ENCODE measurements at places on chromosomes 7 and 10.

GRCh38 chr10:132448248-132448731 is 51.3 kb downstream of the PWWP2B start:
- DNase-seq: peak; percentile 28

GRCh38 chr10:33093362-33093761 is 135.3 kb upstream of the ITGB1 start:
- DNase-seq: no peak

DNA sequence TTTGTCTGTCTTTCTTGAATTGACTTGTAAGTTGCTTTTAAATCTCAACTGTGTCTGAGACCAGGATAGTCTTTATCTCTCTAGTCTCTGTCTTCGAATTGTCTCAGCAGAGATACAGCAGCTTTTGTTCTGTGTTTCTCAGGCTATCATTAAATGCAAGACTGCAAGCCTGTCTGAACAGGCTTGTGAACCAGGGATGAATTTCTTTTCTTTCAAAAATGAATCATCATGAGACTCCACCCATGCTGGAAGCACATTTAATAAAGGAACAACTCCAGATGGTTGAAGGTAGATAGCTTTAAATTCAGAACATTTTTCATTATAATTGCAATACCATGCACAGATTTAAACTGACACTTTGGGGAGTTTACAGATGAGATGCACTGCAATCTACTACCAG is 155.9 kb downstream of the SEC23IP start:
- no peak for DNase-seq

GRCh38 chr7:93140582-93141191 is 7.5 kb downstream of the SAMD9L start:
- DNase-seq: no peak

DNA sequence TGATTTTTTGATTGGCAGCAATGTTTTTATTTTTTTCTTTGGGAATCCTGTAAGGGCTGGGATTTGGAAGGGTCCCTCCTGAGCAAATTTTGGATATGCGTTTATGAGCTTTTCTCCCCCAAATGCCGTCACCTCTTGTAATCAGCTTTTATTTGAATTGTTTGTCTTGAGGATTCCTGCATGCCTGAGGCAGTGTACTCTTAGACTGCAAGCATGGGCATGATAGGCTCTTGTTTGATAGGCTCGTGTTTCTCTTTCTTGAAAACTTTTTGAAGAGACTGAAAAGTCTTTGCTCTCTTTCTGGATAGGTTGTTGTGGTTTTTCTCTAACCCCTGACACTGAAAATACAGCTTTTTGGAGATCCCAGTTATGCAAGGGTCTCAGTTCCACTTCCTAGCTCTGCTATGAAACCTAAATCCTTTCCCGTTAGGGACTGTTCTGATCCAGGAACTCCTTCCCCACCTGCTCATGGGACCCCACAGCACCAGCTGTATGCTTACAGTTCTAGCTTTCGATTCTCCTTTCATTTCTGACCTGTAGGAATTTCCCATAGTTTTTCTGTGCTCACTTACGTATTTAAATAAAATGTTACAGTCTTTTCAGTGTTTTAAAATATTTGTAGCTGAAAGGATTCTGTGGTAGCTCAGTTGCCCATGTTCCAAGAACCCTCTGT is 17.2 kb downstream of the TSPAN13 start:
- no peak for DNase-seq

DNA sequence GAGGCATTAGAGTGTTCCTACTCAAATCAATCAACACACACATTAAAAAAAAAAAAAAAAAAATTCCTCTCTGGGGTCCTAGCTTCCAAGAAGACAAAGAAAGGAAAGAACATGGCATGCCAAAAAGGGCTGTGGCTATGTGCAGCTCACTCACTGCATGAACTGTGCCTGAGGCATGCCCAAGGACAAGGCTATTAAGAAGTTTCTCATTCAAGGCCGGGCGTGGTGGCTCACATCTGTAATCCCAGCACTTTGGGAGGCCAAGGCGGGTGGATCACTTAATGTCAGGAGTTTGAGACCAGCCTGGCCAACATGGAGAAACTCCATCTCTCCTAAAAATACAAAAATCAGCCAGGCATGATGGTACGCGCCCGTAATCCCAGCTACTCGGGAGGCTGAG is 41.9 kb upstream of the PPP3CB start:
- DNase-seq: no peak

DNA sequence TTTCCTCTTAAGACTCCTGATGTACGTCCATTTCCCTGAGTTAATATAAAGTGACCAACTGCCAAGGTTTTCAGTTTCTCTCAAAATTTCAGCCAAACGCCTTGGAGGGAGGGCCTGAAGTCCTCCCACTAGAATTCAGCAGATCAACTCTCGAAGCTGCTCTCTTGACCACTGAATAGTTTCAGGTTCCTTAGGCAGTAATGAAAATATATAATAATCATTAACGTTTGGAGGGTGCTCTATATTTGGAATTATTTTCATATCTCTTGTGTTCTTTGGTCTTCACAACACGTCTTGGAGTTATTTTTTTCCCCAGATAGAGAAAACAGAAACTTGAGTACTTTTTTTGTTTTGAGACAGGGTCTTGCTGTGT is 123.6 kb upstream of the SFMBT2 start:
- DNase-seq: no peak

GRCh38 chr7:123871998-123872867 is 27.3 kb downstream of the HYAL4 start:
- peak; percentile 70 for DNase-seq

GRCh38 chr7:31022726-31023125 is 29.4 kb upstream of the ADCYAP1R1 start:
- DNase-seq: no peak

GRCh38 chr7:102845346-102845745 is 67.5 kb upstream of the LRRC17 start:
- no peak for DNase-seq

DNA sequence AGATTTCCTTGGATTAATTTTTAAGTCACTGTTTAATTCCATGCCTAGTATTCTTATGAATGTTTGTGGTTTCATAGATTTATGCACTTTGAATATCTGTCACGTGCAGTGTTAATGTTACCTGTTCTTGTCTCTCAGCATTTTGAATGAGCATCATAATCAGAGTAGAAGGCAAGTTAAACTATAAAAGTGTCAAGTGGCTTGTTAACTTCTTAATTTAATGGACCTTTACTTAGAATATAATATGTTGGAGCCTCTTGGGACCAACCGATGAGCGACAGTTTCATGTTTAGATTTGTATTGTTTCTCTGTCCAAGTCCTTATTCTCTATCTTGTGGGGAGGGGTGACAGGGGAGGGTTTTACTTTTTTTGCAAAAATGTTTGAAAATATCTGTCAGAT is 50.6 kb upstream of the MTURN start:
- no peak for DNase-seq

DNA sequence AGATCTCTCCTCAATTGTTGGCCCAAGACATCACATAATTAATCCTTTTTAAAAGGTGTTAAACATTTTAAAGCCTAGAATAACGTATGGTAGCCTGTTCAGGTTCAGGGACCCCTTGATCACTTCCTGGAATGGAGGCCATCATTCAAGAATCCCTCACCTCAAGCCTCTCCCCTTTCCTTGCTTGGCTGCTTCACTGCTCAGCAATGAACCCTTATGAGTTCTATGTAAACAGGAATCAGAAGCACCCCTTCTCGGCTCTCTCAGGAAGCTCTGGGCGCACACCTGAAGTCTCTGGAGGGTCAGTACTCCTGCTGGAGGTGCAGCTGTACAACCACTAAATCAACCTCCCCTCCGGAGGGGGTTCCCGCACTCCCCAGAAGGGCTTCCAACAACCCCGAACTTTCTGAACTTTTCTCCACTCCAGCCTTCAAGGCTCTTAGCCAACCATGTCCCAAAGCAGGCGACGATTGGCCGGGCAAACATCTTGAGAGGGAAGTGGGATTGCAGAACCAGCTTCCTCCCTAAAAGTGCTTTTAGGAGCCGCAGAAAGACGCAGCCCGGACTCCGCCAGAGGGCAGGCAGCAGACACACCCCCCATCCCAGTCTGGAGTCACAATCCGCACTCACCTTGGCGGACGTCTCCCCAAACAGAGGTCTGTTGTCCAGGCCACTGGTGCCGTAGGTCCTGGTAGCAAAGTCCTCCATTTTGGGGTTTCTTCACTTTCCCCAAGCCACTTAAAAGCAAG is 562 bp downstream of the TMEM243 start:
- peak; percentile 83 for DNase-seq

DNA sequence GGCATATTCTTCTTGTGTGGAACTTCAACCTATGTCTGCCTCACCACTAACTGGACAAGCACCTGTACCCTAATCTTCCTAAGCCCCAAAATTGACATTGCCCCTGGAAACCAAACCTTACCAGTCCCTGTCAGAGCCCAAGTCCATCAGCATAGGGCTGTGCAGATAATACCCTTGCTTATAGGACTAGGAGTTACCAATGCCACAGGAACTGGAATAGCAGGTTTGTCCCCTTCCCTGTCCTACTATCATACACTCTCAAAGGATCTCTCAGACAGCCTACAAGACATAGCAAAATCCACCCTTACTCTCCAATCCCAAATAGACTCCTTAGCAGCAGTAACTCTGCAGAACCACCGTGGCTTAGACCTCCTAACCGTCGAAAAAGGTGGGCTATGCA is 19.8 kb downstream of the ZNF107 start:
- no peak for DNase-seq

DNA sequence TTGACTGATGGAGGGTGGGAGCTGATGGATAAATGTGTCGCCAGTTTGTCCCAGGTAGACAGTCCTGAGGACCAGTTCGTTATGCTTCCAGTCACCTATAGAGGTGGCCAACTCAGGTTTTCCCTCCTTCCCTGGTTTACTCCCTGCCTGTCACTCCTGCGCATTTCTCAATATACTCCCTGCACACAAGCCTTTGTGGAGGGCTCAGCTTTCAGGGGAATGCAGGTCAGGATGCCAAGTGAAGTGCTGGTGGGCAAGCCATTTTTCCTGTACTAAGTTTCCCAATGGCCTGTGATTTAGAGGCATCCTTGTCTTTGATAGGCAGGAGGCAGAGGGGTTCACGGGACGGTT is 473.5 kb upstream of the ZMIZ1 start:
- DNase-seq: no peak

DNA sequence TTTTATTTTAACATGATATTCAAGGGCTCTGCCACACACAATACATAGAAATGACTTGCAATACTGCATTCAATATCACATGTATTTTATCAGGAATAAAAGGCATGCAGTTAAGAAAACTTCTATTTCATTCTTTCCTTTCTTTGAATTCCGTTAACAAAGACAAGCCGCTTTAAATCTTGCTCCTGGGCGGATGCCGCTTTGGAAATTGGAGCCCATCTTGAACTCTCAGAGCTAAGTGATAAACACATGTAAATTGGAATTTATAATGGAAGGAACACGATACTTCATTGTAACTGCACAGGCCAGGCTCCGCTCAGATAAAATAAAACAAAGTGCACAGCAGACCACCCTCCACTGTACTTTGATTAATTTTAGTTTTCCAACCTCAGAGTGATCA is 774.5 kb upstream of the COBL start:
- DNase-seq: no peak

DNA sequence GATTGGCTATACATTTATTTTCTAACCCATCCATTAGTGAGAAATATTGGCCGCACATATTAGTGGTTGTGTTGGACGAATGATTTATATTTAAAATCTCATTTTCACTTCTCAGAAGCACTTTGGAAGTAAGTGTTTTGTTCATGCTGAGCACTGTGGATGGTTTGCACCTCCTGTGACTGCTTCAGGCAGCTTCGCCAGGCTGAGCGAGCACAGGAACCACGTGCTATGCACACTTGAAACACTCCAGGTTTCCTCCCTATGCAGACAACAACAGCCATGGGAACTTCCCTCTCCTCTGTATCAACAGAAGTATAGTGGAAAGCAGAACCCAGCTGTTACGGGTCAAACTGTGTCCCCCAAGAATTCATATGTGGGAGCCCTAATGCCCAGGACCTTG is 67.3 kb upstream of the WDR11 start:
- no peak for DNase-seq

DNA sequence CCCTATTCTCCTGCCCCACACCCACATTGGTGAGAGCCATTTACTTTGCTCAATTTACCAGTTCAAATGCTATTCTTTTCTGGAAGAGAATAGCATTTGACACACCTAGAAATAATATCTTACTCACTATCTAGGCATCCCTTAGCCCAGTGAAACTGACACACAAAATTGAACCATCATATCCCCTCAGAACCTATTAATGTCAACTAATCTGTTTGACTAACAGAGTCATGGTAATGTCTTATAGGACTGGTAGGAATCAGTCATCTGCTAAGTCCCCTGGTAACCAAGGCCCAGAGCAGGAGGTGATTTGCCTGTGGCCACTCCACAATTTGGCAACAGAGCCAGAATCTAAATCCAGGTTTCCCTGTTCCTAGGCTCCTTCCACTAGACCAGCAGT is 63.3 kb downstream of the PPP1R3C start:
- DNase-seq: no peak

DNA sequence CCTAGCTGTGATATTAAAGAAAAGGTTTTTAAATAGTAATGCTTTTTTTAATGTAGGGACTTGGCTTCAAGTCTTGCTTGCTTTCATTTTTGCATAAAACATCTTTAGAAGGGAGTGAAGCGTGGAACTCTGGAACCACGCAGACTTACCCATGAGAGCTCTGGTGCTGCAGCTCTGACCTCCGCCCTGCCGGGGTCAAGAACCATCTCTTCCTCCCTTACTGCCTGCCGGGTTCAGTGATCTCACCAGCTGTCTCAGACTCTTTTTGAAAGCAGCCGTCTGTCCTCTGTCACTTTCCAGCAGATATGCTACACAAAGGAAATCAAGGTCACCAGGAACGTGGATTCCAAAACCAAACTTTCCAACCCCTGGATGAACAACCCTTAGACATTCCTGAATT is 353.8 kb downstream of the GPR37 start:
- peak; percentile 6 for DNase-seq

GRCh38 chr10:105714728-105715127 is 1073.6 kb downstream of the SORCS3 start:
- no peak for DNase-seq

GRCh38 chr10:102299873-102300272 is 54.5 kb downstream of the GBF1 start:
- no peak for DNase-seq

DNA sequence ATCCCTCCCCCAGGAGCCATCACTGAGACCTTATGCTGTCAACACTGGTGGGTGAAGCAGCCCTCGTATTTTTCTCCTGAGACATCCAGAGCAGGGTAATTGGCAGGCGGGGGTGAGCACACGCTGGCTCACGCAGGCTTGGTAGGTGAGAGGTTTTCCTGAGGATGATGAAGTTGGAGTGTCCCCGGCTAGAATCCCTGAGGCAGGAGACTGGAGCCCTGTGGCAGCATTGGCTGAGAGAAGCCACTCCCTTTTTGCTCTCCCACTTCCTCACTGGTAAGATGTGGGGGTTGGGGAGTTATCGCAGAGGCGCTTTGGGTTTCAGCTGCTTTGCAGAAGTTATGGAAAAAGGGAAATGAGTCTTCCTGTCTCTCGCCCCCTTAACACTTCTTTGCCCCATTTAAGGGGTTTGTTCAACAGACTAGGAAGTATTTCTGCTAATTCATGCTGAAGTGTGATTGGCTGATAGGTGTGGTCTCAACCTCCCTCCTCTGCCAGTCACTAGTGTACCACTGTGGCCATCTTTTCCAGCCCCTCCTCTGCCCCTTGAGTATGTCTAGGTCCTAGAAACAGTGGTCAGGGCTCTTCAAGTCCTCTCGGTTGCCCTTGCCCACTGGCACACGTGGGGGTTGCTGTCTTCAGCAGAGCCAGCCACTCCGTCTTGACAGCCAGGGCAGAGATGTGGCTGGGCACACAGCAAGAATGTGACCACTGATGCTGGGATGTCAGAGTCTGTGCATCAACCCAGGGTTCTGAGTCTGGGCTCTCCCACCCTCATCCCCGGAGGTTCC is 5.7 kb downstream of the ARPC1B start:
- peak; percentile 90 for DNase-seq

All from GM12865 (cell line).